ENCODE measurements at places on chromosomes 7 and 10.

DNA sequence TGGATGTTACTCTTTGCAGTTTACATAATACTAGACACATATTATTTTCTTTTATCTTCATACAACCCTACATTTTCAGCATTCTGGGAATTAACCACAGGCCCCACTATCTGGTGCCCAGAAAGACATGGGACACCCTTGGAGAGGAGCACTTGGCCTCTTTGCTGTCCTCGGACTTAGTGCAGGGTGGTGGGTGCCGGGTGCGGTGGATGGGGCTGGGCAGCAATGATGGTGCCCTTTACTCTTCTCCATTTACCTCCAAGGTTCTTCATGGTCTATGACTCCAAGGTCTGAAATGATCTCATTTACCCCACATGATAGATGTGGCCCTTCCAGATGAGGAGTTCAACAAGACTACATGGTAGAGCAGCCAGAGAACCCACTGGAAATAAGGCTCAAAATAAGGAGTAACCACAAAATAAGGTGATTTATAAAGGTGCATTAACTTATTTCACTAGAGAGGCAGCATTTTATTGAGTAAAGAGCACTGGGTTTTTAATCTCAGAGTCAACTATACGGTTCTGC, 56.2 kb upstream of the IGFBP3 start:
- DNase-seq = no peak

GRCh38 chr10:5396556-5397300, 7.9 kb downstream of the TUBAL3 start:
- no peak for DNase-seq

- no peak for DNase-seq
Observed at GRCh38 chr7:158001621-158002320, 585.9 kb downstream of the PTPRN2 start.

DNA sequence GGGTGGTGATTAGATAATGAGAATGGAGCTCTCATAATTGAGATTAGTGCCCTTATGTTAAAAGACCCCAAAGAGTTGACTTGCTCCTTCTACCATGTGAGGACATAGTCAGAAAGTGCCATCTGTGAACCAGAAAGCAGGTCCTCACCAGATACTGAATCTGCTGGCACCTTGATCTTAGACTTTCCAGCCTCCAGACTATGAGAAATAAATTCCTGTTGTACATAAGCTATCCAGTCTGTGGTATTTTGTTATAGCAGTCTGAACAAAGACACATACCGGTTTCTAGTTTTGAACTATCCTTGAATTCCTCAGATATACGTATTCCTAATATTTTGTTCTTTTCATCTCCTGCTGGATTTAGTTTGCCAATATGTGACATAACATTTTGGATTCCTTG, 228.1 kb downstream of the FZD1 start:
- no peak for DNase-seq

DNA sequence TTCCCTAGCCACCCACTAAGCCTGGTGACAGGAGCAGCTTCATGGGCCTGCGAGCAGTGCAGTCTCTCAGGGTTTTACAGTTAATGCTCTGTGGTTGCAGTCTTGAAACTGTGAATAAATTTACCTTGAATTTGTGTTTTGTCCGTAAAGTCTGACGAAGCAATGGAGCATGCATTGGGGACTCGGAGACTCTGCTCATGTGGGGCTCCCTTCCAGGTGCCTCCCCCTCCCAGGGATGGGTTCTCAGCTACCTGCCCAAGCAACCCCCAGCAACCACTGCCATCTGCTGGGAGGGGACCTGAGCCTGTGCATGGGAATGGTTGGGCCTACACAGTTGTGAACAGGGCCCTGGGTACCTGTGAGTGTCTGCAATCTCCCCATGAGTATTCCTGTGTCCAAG, 36.3 kb upstream of the IKZF1 start:
- no peak for DNase-seq
